ENCODE measurements at places on chromosomes 3 and 15.

- no peak for DNase-seq
Observed at GRCh38 chr15:45249125-45249780, 2.8 kb upstream of the SLC28A2 start.

DNA sequence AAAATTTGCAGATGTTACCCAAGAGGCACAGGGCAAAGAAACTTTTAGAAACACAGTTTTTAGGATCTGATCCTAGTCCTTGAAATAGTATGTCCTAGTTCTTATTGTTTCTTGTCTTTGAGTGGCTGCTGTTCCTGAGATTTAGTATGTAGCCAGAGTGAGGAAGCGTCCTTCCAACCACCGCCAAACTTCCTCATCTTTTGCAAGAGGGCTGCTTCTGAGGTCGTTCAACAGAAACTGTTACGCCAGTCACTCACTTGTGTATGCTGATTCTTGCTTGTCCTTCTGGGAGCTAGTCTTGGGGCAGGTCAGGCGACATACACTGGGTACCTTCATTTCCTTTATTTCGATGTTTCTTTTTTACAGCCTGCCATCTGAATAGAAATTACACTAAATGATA, 577.3 kb upstream of the ZNF717 start:
- DNase-seq, result no peak

- DNase-seq, result no peak
Observed at GRCh38 chr3:48563382-48563918, at the start of gene UCN2. Gene UCN2, minus strand, starts transcription at chr3:48563781. Its CDS starts 657 bp downstream, at chr3:48563124.

GRCh38 chr3:13364602-13365271, 55.4 kb downstream of the NUP210 start:
- DNase-seq, result no peak

DNA sequence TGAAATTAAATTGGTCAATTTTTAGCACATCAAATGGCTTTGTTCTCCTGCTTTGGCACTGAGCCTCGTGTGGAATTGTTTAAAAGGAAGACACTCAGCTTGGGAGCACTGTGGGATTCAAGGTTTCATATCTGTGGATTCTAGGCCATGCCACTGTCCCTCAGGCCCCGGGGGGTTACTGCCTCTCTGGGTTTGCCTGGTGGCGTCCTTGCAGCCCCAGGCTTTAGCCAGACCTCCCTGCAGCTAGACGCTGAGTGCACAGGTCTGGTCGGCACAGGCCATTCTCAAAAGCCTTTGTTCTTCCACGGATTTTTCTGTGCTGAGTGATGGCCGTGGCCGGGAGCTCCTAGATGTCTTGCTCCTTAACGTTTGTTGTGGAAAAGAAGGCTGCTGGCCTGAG, 76.2 kb downstream of the CACNA2D3 start:
- no peak for DNase-seq

GRCh38 chr15:43253431-43254403, 13.0 kb downstream of the TGM5 start:
- no peak for DNase-seq

GRCh38 chr3:14875411-14876175, 56.8 kb downstream of the FGD5 start:
- DNase-seq, result no peak

- no peak for DNase-seq
Observed at GRCh38 chr3:137191133-137191923, 233.5 kb downstream of the IL20RB start.

- DNase-seq, result no peak
Observed at GRCh38 chr3:45895686-45896468, 9.5 kb downstream of the CCR9 start.

- no peak for DNase-seq
Observed at GRCh38 chr3:187924651-187925050, 179.4 kb upstream of the BCL6 start.

DNA sequence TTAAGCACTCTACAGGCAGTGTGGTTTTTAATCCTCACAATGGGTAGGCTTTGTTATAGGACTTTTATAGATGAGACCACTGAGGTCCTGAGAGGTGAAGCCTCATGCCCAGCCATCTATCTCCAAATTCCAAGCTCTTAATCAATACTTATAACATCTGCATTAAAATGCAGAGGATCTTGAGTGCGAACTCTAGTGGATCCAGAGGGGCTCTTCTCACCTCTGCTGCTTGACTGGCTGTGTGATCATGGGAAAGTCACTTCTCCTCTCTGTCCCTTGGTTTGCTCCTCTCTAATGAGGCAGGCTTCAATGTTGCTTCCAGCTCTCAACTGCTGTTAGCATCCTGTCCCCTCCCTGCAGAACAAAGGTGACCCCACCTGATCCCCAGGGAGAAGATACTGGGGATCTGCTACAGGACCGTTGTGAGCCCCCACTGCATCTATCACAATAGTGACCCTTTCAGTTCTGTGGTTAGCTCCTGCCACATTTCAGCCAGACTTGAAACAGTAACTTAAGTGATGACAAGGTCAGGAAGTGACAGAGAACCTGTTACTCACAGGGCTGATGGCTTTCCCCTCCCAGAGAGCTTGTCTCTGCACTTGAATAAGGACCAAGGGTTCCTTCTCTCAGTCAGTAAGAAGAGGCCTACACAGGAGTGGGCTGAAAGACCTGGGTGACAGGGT, 1.3 kb downstream of the SLC27A2 start:
- no peak for DNase-seq

DNA sequence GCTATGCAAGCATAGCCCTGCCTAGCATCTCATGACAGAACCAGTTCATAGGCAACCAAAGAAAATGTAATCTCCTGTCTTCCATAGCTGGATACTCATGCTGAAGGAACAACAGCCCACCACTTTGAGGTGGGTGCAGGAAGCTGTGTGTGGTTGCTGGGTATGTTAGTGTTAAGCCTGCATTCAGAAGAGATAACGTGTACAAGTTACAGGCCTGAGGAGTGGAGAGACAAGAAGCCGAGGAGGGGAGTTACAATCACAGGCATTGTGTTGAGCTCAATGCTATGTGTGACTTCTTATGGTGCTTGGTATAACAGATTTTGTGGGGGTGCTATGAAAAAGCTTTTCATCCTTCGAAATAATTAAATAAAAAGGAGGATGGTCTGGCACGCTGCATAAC, 42.8 kb upstream of the SECISBP2L start:
- DNase-seq, result no peak

- peak; percentile 26 for DNase-seq
Observed at GRCh38 chr3:51389423-51390183, 1.5 kb upstream of the RBM15B start.

- DNase-seq, result no peak
Observed at GRCh38 chr3:71780430-71780829, 4.5 kb downstream of the PROK2 start.

GRCh38 chr15:96135166-96136093, 195.1 kb upstream of the NR2F2 start:
- DNase-seq, result no peak

GRCh38 chr3:134992586-134992985, 197.5 kb downstream of the EPHB1 start:
- no peak for DNase-seq

DNA sequence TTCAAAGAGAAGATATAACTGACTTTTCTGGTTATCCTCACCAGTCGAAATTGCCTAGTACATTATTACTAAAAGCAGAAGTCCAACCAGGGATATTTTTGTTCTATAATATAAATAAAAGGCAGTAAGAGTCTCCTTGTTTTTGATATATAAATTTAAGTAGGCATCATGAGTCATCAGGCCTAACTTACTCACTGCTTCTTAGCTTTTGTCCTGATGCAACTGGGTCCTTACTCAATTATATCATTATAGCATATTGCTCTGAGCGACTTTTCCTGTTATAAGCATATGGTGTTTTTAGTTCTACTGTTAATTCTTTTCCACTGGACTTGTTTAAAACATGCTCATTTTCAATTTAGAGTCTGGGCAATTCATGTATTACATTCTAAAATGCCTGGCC, 910.1 kb downstream of the MCTP2 start:
- no peak for DNase-seq

GRCh38 chr3:12831301-12831866, 10.0 kb downstream of the RPL32 start:
- no peak for DNase-seq

DNA sequence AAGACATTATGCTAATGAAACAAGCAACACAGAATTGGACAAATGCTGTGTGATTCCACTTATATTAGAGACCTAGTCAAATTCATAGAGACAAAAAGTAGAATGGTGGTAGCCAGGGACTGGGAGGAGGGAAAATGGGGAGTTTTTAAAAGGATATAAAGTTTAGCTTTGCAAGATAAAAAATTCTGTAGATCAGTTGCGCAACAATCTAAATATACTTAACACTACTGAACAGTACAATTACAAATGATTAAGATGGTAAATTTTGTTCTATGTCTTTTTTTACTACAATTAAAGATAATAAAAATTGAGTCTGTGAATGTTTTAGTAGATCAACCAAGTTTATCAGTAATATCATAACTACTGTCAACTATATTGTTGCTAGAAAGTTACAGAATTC, 340.1 kb upstream of the PDZRN3 start:
- DNase-seq, result no peak

GRCh38 chr3:46242120-46242519, at the start of gene CCR3:
Gene CCR3, plus strand, starts transcription at chr3:46242460. Its CDS starts 22,699 bp downstream, at chr3:46265159.
- DNase-seq, result no peak
